RWPE2 (cell line): ENCODE measurements at places on chromosomes 4 and X.

DNA sequence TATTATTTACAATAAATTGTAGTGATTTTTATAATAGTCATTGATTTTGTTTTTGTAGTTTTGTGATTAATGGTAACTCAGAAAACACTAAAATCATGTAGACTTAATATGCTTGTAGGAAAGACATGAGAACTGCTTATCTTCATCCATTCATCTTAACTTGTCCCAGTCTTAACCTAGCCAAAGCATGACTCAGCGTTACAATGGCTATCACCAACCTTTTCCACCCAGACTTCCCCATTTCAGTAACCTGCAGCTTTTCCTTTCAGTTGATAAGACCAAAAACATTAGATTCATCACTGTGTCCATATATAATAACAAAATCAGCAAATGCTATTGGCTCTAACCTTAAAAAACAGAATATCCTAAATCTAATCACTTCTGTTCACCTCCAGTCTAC lies 106.2 kb upstream of the KLF8 start:
- no peak for DNase-seq

GRCh38 chr4:36065274-36065871 lies 178.9 kb downstream of the ARAP2 start:
- DNase-seq: no peak

DNA sequence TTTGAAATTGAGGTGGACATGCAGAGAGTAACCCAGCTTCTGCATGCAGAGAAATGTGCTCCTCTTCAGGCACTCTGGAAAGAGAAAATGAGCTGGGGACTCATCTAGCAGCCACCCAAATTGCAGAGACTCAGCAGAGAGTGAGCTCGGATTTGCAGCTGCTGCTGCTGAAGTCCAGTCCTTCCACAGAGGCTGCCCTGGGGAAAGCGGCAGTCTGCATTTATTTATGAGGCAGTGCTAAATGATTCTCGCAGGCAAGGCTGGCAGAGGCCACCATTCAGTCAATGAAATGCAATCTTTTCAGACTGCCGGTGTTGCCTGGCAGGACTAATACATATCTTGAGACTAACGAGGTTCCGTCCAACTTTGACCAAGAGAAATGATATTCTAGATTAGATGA lies 404.8 kb downstream of the NLGN4X start:
- DNase-seq: no peak

GRCh38 chr4:152613841-152614721 lies 65.7 kb downstream of the TMEM154 start:
- no peak for DNase-seq

- no peak for DNase-seq
Measured at GRCh38 chr4:156829201-156829873, 142.3 kb downstream of the PDGFC start.

DNA sequence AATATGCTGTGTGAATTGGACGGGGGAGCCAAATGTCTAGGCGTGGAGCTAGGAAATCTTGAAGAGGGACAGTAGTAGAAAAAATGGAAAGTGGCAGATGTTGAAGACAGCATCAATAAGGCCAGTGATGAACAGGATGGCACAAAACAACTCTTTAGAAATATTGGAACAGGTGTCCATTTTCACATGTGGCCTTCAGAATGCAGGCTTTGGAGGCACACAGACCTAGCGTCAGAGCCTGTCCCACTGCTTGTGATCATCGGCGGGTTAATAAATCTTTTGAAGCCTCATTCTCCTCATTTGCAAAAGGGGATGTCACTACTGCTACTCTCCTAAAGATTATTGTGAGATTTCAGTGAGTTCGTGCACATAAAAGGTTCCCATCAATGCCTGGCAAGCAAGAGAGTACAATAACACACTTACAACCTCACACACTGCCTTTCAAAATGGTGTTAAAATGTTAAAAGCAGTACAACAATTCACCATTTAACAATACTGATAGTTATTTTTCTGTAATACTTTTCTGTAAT lies 2.4 kb downstream of the PDLIM3 start:
- DNase-seq: no peak

- DNase-seq: no peak
Measured at GRCh38 chrX:24285082-24285481, 28.8 kb downstream of the SUPT20HL2 start.

DNA sequence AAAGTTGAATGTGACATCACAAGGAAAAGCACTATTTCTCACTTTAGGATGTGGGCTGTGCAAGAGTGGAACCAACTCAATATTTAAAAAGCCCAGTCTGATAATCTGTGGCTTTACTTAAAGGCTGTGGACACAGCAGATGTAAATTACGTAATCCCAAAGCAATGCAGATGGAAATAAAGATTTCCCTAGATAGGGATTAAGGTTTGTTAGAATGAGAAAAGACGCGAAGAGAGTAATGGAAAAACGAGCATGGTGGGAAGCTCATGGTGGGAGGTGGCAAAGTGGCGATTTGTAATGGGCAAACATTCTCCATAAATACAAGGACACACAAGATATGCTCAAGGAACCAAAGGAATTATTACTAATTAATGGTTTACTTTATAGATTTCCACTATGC lies 985.5 kb downstream of the FSTL5 start:
- DNase-seq: no peak

DNA sequence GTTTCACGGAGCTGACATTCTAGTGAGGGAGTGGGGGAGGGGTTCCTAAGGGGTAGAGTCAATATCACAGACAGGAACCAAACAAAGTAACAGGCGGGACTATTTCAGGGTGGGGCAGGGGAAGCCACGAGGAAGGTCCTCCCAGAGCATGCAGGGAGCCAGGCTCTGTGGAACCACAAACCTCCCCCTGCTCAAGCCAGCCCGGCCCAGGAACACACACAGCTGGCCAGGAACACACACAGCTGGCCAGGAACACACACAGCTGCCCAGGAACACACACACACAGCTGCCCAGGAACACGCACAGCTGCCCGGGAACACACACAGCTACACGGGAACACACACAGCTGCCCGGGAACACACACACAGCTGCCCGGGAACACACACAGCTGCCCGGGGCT lies 24.8 kb downstream of the EVC2 start:
- no peak for DNase-seq

DNA sequence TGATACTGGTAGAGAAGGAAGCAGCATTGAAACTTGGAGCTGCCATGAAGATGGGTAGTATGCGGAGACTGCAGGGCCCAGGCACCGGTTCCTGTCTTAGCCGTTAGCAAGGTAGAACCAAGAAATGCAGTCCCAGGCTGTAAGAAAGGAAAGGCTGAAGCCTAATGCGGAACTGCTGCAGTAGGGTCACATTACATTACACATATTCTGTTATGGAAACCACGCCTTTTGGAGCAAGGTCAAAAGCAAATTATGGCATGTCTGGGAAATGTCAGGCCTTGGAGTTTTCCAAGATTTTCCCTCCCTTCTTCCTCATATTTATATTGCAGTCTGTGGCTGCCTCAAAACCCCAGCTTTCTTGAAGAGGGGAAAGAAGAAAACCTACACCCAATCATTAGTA lies 204.8 kb upstream of the RASGEF1B start:
- DNase-seq: no peak

GRCh38 chr4:2795893-2796848 lies 3.3 kb downstream of the SH3BP2 start:
- peak; percentile 91 for DNase-seq

DNA sequence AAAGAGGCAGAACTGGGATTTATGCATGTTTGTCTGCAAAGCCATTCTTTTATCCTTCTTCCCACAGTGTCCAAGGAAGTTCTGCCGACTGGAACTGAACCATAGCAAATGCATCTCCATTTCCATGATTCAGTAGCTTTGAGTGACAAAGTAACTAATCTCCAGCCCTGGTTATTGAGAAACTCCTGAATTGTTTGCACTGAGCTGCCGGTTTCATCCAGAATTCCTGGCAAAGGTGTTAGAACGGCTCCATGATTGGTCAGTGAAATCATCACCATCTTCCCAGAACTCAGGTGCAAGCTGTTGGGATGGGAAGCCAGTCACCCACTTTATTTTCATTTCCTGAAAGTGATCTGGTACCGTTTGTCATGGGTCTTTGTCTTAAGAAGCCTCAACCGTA lies 47.0 kb upstream of the SLC34A2 start:
- DNase-seq: no peak

- no peak for DNase-seq
Measured at GRCh38 chr4:127463883-127464282, 168.9 kb upstream of the INTU start.

GRCh38 chr4:188623314-188623854 lies 484.1 kb downstream of the TRIML1 start:
- DNase-seq: no peak

- no peak for DNase-seq
Measured at GRCh38 chrX:13754765-13755164, 20.2 kb downstream of the OFD1 start.

- DNase-seq: no peak
Measured at GRCh38 chr4:16027114-16027513, 56.7 kb downstream of the PROM1 start.

DNA sequence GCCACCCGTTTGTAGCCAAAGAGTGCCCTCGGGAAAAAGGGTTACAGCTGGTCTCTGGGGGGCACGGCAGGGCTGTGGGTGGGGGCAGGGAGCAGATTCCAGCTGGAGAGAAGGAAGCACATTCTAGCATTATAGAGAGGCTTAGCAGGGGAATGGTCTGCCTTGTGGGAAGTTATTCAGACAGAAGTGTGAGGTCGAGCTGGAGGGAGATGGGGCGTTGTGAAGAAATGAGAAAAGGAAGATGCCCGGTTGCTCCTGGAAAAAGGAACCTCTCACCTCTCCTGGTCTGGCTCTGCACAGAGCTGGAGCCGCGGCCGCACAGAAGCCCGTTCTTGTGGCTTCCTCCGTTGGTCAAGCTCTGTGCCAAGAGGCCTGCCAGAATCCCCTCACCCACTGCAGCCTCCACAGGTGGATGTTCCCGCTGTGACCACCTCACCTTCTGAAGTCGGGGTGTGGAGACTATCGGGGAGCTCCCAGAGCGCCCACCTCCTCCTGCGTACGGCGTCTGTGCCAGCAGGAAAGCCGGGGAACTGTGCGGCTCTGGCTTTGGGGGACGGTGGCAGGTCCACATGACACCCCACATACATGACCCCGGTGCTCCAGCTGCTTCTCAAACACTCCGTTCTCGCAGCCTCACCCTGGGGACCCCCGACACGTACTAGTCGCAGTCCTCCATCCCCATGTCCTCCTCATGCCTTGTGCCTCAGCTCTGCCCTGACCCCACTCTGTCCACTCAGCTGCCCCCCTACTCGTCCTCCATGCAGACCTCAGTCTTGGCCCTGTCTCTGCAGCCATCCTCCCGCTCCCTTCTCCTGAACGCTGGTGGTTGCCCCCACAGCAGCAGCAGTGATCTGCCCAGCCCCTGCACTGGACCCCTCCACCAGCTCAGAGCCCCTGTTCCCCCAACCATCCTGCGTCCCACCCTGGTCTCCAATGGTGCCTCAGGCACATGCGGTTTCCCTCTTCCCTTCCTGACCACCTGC lies 52.2 kb upstream of the HGFAC start:
- DNase-seq: peak; percentile 53

DNA sequence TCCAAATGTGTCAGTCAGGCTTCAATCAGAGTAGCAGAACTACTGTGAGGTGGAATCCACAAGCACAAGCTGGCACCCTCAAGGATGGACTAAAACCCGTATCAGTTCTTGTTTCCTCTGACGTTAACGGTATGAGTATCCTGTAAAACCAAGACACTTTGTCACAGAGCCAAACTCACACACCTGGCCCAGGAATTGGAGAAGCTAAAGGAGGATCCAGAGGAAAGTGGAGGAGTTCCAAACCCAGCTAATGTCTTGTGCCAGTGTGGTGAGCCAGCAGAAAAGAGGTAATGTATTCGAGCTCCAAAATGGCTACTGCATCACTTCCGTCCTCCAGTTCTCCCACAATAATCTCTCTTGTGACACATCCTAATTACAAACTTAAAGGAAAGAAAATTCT lies 44.7 kb downstream of the ATP1B4 start:
- no peak for DNase-seq

DNA sequence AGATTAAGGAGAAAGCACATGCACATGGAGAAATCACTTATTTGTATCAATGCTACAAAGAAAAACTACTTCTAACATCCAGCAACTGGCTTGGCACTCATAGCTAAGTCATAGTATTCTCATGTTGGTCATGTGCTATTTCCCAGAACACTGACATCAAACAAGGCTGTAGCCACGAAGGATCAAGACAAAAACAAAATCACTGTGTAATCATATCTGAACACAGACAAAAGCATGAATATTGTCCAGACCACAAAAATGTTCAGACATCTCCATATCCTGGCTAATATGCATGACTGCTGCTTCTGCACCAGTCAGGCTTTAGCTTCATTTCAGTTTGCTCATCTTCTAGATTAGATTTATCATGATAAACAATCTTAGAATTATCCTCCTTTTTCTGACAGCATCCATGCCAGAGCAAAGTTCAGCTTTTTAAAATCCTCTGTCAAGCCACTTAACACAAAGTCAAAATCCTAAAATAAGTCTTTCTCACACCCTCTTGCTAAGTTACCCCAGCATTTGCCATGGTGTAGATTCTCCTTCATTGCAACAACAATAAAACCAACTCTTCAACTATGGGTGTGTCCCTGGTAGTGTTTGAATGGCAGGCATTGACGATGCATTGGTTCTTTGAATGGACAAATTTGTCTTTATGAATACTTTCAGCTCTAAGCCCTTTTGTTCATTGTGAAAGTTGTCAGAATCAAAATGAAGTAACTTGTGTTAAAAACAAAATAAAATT lies 39.1 kb upstream of the NPFFR2 start:
- DNase-seq: no peak

DNA sequence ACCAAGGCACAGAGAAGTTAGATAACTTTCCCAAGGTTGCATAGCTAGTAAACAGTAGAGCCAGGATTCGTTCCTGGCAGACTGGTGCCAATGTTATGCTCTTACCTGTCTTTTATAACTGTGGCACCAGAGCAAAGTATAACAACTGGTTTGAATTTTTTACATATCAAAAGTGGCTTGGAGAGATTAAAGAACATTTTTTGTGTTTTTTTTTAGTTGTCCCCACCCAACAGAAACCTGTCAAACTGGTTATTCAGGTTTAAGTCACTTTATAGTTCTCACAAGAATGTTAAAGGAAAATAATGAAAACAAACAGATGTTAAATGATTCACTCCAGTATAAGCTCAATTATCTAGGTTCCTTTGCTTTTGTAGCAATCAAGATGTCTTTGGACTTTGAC lies 15.6 kb upstream of the FAM47E start:
- no peak for DNase-seq

DNA sequence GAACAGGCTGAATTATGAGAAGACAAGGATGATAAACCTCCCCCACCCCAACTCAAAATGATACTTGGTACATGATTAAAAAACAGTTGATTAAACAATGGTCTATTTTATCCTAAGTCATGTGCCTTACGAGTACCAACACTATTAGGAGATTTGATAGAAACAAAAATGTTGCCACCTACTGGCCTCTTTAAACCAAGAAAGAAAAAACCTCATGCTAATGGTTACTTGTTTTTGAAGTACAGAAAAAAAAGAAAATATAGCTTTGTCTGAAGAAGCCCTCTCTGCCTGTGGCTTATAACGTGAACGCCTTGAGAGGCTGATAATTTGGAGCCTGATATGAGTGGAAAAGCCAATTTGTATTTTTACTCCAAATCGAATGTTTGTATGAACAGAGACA lies 538.2 kb downstream of the DMD start:
- no peak for DNase-seq

- DNase-seq: no peak
Measured at GRCh38 chr4:54547299-54548097, 110.3 kb upstream of the KIT start.
